NCI-H187 treated with DMSO at 0.1 percent for 48 hours (cell line): ENCODE measurements at places on chromosomes 1 and 21.

- DNase-seq = no peak
Measured at GRCh38 chr1:189253601-189254350, 1223.9 kb downstream of the BRINP3 start.

DNA sequence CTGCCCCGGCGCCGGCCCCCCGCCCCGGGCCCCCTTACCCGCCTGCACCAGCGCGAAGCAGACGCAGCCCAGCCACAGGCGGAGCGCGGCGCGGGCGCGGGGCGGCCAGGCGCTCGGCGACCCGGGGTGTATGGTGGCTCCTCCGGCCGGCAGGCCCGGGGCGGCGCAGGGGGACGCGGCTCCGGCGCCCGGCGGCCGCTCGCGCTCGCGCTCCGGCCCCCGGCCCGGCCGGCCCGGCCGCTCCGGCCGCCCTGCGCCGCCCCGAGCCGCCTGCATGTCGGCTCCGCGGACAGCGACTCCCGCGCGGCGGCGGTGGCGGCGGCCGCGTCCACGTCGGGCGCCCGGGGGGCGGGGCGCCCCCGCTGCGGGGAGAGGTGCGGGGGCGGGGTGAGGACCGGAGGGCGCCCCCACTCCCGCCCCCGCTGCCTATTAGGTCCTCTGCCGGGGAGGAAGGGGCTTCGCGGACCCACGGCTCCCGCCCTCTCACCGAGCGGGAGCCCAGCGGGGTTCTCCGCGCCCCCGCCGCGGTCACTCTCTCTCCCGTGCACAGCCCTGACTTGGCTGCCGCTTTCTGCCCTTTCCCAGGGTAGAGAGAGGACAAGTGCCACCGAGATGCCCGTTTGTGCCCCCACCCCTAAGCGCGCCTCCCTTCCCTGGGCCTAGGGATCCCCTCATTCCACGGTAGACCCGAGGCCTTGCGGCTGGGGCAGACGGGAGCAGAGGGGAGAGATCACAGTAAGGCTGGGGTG is at the start of gene FNDC5:
Gene FNDC5, minus strand, starts transcription at position 298 of the 749 bp plus-strand sequence.
- no peak for DNase-seq

GRCh38 chr1:83028467-83028866 is 970.5 kb downstream of the TTLL7 start:
- no peak for DNase-seq

DNA sequence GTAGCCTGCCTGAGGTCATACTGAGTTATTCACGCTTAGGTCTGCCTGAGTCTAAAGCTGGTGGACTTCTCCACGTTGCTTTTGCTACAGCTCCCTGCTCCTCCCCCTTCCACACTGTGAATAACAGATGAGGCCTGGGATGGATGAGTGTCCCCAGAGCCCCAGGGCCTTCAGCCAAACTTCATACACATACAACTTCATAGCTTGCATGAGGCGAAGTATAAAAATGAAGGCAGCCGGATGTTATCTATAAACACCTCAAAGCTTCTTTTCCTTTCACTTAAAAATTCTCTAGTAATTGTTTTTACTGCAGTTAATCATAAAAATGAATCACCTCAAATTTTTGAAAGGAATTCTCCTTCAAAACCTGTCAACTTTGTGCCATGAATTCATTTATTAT is 70.2 kb downstream of the DAB1 start:
- DNase-seq = no peak

- no peak for DNase-seq
Measured at GRCh38 chr21:15045017-15045416, 19.8 kb downstream of the NRIP1 start.

- DNase-seq = no peak
Measured at GRCh38 chr1:173779936-173780335, 44.5 kb upstream of the DARS2 start.

- DNase-seq = no peak
Measured at GRCh38 chr1:18948913-18949685, 7.4 kb downstream of the IFFO2 start.

DNA sequence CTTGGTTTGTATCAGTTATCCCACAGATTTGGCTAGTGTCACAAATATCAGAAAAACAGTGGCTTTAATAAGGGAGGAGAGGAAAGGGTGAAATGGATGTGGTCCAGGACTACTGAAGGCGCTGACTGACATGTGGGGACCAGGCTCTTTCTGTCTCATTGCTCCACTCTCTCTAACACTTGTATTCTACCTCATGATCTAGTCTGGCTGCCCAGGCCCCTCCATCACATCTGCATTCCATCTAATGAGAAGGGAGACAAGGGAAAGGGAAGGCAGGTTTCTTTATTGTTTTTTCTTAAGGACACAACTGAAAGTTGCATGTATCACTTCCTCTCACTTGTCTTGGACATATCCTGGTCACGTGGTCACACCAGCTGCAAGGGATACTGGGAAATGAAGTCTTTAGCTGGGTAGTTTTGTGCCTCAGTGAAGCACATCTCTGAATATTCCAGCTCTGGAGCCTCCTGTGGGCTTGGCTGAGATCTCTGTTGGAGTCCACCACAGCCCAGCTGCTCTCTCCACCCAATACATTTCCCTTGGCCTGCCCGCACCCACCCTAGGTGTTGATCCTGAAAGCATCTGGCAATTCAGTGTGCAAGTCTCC is 42.0 kb upstream of the PADI2 start:
- no peak for DNase-seq

DNA sequence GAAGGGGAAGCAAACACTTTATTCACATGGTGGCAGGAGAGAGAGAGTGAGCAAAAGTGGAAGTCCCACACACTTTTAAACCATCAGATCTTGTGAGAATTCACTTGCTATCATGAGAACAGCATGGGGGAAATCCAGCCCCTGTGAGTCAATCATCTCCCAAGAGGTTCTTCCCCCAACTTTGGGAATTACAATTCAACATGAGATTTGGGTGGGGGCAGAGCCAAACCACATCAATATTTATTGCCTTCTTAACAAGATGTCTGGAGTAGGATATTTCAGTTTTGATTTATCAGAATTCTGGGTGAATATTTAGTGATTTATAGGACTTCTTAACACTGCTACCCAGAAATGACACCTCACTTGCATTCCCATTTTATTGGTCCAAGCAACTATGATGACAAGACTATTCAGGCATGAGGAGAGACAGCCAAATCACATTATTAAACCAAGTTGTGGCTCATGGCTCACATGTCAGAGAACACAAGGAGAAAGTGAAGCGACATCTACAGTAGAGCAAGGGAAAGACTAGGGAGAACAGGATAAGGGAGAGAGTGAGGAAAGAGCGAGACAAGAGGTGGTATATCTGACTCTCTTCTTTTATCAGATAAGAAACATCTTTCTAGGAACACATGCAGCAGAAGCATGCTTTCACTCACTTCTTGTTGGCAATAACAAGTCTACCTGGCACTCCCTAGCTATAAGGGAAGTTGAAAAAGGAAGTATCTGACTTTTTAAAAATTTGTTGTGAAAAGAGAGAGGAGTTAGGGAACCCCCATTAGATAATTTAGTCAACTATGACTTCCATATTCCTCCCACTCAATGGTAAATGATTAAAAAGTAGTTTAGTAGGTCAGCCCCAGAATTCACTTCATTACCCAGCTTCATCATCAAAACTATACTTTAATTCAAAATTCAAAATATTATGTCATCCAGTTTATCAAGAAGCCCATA is 36.6 kb upstream of the PTPRC start:
- DNase-seq = no peak

DNA sequence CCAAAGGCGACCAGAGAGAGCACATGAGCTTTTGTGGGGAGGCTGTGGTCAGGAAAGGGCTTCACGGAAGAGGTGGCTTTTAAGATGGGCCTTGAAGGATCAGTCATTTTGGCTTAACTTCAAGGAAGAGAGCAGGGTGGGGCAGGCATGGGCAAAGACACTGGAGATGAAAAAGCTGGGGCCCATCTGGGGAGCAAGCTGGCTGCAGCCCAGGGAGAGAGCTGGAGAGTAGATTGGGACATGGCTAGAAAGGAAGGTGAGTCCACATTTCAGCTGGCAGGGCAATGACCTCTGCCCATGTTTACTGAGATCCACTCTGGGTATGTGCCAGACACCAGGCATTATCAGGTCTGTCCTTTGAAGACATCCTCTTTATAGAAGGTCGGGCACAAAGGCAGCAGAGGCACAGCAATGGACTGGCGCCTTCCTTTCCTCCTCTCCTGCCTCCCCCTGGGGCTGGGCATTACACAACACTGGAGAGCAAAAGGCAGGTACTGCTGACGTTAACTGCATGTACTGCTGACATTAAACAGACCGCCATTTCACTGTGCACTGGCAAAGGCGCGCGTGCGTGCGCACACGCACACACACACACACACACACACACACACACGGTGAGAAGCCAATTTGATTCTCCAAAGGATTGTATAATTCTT is 2.2 kb upstream of the UBXN10 start:
- DNase-seq = no peak

GRCh38 chr1:71881611-71882010 is 400.7 kb downstream of the NEGR1 start:
- no peak for DNase-seq

DNA sequence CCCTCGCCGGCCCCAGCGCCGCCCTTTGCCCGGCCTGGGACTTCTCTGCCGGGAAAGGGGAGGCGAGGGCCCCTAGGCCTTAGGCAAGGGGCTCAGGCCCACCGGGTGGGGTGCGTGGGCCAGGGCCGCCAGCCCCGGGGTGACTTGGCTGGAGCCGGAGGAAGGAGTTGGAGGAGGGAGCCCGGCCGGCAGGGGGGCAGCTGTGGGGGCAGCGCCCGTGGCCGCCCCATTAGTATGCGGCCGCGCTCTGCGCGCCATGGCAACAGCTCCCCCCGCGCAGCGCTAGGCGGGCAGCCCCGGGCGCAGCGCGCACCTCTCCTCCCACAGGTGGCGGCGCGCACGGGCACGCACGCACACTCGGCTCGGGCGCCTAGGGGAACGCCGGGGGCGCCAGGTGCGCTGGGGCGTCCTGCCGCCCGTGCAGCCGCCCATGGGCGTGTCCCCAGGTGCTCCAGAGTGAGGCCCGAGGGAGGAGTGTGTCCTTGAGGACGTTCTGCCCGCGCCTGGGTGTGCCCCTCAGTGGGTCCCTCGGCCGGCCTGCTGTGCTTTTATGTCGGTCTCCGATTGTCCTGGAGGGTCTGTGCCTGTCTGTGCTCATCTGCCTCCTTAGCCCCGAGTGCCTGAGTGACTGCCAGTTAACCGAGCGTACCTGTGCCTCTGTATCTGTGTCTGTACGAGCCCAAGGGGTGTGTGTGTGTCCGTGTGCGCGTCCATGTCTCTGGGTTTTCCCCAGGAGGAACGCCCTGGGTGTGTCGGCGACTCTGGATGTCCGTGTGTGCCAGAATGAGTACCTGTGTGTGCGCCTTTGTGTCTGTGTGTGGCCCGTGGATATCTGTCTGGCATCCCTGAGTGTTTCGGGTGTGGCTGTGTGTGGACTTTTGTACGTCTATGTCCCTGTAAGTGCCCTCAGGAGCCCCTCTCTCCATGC is 38.2 kb upstream of the WASF2 start:
- DNase-seq = peak; percentile 80

DNA sequence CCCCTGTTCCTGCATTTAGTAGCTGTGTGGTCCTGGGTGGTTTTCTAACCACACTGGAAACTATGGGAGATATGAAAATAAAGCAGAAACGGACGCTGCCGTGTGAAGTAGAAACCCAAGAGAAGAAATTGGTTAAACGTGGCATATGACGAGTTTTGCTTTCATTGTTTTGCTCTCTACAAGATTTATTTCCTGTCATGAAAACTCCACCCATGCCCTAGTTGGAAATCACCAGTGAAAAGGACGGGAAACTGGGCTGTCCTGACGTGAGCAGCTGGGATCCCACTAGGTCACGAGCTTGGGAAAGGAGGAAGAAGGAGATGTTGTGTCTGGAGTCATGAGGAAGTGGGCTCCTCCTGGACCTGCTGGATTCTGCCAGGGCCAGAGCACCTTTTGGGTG is 120.8 kb upstream of the GADD45A start:
- DNase-seq = no peak

DNA sequence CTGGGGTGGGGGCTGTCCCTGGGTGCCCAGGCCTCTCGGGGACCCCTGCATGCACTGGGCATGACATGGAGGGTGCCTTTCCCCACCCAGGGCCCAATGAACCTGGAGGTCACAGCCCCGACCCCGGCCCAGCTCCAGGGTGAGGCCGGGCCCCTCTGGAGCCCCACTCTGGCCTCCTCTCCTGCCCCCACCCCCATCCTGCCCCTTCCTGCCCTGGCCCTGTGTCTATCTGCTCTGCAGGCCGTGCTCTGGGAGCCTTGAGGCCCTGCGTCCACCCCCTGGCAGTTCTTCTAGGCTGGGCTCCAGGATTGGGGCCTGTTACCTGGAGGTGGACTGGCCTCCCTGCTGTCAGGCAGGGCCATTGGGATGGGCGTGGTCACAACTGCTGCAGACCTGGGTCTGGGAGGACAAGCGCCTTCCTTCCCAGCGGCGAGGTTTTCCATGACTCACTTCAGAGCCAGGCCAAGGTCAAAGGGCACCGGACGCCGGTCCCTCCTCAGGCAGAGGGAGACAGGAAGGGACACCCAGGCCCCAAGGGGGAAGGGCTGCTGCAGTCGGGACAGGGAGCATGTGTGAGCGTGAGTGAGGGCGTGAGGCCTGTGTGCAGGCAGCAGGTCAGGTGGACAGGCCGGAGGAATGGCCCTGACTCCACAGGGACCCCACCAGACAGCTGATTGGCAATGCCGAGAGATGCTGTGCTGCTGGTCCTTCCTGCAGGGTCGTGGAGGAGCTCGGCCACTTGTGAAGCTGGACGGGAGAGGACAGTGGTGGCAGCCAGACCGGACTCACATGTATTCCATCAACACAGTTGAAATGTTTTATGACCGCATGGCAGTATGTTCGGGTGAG is 31.1 kb upstream of the POFUT2 start:
- no peak for DNase-seq

DNA sequence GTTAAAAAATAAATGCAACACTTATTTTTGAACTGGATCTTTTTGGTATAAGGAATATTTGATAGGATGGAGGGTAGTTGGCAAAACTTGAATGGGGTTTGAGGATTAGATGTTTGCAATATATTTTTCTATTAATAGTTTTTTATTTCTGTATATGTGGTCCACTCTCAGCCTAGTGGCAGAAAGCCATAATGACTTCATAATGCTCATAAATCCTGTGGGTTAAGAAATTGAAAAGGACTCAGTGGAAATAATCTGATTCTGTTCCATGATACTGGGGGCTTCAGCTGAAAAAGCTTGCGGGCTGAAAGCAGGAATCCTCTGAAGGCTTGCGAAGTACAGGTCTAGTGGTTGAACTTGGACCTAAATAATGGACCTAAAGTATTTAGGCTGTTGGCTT is 1028.6 kb upstream of the PRMT6 start:
- DNase-seq = no peak

GRCh38 chr1:156262461-156263287 is 14.8 kb upstream of the PAQR6 start:
- DNase-seq = no peak

GRCh38 chr1:150487763-150488115 is 520 bp downstream of the TARS2 start:
- no peak for DNase-seq

DNA sequence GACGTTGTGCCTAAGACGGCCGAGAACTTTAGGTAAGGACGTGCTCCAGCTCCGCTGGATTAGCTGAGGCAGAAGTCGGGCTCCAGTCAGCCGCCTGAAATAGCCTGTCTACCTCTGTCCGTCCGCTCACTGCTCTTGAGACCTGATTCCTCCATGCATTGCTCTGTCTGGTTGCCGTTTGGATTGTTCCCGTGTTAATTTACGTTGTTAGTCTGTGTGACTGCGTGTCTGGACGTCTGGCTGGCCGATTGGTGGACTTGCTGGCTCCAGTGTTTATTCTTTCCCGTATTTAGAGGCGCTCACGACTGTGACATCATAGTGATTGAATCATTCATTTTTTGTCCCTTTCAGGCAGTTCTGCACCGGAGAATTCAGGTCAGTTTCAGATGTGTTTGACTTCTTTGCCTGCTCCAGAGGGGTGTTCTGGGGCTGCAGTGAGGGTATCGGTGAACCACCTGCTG is 684 bp downstream of the PPIH start:
- DNase-seq = no peak

GRCh38 chr1:106921186-106921585 is 135.3 kb upstream of the PRMT6 start:
- DNase-seq = no peak
